GM23248 (cell line): ENCODE measurements at places on chromosomes 7 and 10.

DNA sequence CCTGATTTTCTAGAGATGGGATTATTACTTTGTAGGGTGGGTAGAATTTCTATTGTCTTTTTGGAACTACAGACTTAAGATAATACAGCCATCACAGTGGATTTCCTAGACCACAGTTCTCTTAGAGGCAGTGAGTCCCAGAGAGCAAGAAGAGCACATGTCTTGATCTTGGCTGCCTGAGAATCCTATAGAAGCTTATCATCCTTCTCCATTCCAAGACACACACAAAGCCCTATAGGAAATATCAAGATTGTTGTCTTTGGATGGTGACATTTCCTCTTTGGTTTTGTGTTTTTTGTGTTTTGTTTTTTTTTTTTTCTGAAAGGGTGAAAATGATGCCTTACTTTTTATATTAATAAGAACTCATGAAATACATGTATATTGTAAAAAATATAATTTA is 143.1 kb downstream of the AHR start:
- no peak overlapping the region for H3K27ac ChIP-seq
- no peaks in the 10 kb centered on the region for H3K36me3 ChIP-seq
- no peaks in the 10 kb centered on the region for H3K27me3 ChIP-seq
- peaks cover 6% of the 10 kb centered on the region for H3K4me1 ChIP-seq
- no peak for DNase-seq

GRCh38 chr7:137443616-137444015 is 100.1 kb upstream of the PTN start:
- H3K36me3 ChIP-seq = no peaks in the 10 kb centered on the region
- no peaks in the 10 kb centered on the region for H3K27me3 ChIP-seq
- no peak overlapping the region for H3K27ac ChIP-seq
- peaks cover 21% of the 10 kb centered on the region for H3K4me1 ChIP-seq
- DNase-seq = peak; percentile 66

DNA sequence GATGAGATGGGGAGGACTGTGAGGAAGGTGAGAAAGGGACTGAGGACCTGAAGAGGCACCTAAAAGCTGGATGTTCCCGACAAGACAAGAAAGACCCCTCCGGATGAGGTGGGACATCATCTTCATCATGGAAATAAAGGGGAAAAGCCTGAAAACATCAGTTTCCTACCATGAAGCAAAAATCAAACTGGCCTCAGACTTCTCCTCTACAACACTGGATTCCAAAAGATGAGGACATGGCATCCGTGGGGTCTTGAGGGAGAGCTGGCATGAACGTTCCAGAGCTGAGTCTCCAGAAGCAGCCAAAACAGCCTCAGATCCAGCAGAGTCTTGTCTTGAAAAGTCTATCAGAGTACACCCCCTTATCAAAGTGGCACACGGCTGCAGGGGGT is 44.5 kb downstream of the DIP2C start:
- H3K4me1 ChIP-seq = no peaks in the 10 kb centered on the region
- H3K36me3 ChIP-seq = no peaks in the 10 kb centered on the region; the same call in 1 of the 2 replicates
- H3K27ac ChIP-seq = no peak overlapping the region
- no peaks in the 10 kb centered on the region for H3K27me3 ChIP-seq
- no peak for DNase-seq

DNA sequence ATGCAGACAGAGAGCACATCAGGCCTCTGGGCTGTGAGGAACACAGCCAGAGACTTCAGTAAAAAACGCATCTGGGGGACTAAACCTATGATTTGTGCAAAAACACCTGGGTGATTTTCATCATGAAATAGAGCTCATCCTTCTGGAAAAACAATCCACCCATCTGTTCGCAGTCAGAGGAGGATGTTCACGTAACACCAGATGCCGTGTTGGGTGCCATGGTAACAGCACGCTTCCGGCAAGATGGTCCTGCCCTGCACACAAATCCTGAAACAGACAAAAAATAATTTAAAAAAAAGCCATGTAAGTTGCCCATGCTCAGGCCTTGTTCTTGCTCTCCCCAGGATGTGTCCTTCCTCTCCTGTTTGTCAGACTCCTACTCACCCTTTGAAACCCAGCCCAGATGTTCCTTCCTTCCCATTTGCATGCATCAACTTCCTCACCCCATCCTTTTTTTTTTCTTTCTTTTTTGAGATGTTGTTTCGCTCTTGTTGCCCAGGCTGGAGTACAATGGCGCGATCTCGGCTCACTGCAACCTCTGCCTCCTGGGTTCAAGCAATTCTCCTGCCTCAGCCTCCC is 28.3 kb upstream of the GNA12 start:
- no peak overlapping the region for H3K27ac ChIP-seq
- H3K36me3 ChIP-seq = no peaks in the 10 kb centered on the region
- H3K27me3 ChIP-seq = no peaks in the 10 kb centered on the region
- H3K4me1 ChIP-seq = no peaks in the 10 kb centered on the region

DNA sequence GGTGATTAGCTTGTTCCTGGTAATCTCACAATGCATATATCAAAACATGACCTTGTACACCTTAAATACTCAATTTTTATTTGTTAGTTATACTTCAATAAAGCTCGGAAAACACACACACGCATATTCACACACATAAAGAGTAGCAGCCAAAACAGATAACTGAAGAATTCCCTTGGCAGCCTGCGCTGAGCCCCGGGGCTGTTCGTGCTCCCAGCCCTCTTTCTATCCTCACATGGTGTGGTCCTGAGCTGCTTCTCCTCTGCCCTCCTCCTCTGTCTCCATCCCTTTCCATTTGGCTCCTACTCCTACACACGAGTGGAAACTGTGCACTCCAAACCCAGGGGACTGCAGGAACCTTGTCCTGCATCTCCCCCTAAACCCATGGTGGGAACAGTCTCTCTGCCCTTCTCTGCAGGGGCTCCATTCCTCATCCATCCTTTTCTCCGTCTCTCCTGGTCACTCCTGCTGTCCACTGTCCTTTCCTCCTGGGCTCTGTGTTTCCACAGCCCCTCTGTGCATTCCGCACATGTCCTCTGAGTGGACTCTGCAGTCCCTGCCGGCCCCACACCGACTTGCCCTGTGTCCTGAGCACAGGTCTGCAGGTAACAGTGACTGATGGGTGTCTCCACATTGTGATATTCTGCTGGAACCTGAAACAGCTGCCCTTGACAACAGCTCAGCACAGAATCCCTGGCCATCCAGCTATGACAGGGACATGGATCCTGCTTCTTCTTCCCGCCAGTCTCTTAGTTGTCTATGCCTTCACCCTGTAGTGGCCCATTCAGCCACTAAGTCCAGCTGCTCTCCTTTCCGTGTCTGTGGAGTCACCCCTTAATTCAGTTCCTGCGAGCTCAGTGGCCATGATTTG is 216.8 kb upstream of the ZNF32 start:
- no peak overlapping the region for H3K4me3 ChIP-seq
- no peaks in the 10 kb centered on the region for H3K27me3 ChIP-seq
- no peak for DNase-seq
- no peak overlapping the region for H3K27ac ChIP-seq
- peaks cover 64% of the 10 kb centered on the region for H3K4me1 ChIP-seq
- H3K36me3 ChIP-seq = no peaks in the 10 kb centered on the region

DNA sequence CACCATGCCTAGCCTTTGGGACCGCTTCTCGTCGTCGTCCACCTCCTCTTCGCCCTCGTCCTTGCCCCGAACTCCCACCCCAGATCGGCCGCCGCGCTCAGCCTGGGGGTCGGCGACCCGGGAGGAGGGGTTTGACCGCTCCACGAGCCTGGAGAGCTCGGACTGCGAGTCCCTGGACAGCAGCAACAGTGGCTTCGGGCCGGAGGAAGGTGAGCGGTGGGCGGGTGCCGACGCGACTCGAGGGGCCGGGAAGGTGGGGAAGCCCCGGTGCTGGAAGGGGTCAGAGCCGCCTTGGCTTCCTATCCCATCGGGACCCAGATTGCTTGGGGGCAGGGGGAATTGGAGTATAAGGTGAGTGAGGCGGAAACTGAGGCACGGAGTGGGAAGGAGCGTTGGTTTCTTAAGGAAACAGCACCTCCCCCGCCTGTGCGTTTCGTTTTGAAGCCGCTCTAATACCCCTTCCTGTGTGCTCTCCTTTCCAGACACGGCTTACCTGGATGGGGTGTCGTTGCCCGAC is 547 bp downstream of the DDIT4 start:
- peaks cover 15% of the 10 kb centered on the region for H3K36me3 ChIP-seq
- no peaks in the 10 kb centered on the region for H3K27me3 ChIP-seq
- DNase-seq = no peak

GRCh38 chr10:79028451-79029010 is 40.2 kb upstream of the ZMIZ1 start:
- no peaks in the 10 kb centered on the region for H3K36me3 ChIP-seq
- H3K4me1 ChIP-seq = no peaks in the 10 kb centered on the region
- no peak overlapping the region for H3K4me3 ChIP-seq
- H3K27me3 ChIP-seq = no peaks in the 10 kb centered on the region
- H3K27ac ChIP-seq = no peak overlapping the region

DNA sequence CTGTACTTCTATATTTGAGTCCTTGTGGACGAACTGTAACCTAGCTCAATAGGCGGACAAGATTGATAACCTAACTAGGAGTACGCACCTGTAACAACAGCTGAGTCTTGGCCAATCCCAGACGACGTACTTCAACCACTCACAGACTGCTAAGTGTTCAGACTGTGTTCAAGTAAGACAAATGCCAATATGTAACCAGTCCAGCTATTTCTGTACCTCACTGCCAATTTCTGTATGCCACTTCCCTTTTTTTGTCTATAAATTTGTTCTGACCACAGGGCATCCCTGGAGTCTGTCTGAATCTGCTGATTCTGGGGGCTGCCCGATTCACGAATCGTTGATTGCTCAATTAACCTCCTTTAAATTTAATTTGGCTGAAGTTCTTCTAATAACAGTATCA is 32.2 kb downstream of the HACD1 start:
- no peak for DNase-seq
- peaks cover 3% of the 10 kb centered on the region; the same call in 1 of the 2 replicates for H3K36me3 ChIP-seq
- H3K27me3 ChIP-seq = no peaks in the 10 kb centered on the region
- H3K4me3 ChIP-seq = no peak overlapping the region
- no peaks in the 10 kb centered on the region for H3K4me1 ChIP-seq
- H3K27ac ChIP-seq = no peak overlapping the region

DNA sequence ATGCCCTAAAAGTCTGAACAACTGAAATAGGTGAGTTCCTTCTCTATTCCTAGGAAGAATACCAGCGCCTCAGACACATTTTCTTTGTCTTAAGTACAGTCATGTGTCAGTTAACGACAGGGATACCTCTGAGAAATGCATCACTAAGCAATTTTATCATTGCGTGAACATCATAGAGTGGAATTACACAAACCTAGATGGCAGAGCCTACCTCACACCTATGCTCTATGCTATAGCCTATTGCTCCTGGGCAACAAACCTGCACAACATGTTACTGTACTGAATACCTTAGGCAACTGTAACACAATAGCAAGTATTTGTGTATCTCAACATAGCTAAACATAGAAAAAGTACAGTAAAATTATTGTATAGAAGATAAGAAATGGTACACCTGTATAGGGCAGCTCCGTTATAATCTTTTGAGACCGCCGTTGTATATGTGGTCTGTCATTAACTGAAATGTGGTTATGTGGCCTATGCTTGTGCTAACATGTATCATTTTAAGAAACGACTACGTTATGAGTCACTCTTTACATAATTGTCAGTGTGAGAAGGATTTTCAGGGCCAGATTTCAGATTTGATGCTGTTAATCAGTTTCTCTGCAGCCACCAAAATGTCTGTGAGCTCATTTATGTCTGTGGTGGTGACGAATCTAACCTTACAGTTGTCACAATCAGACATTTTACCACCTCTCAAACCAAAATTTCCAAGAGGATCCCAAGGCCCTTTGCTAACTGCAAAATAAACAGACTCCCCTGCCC is 66.1 kb upstream of the STK17A start:
- DNase-seq = no peak
- H3K27me3 ChIP-seq = no peaks in the 10 kb centered on the region
- no peak overlapping the region for H3K4me3 ChIP-seq
- H3K36me3 ChIP-seq = no peaks in the 10 kb centered on the region
- no peak overlapping the region for H3K27ac ChIP-seq
- peaks cover 5% of the 10 kb centered on the region for H3K4me1 ChIP-seq

- no peak overlapping the region for H3K4me3 ChIP-seq
- DNase-seq = no peak
- H3K27me3 ChIP-seq = no peaks in the 10 kb centered on the region
These were observed 48.6 kb downstream of the CUL1 start for GRCh38 chr7:148747274-148747673.

GRCh38 chr7:9488555-9488954 is 1055.1 kb downstream of the NXPH1 start:
- no peak overlapping the region for H3K27ac ChIP-seq
- peak; percentile 54 for DNase-seq
- H3K36me3 ChIP-seq = no peaks in the 10 kb centered on the region
- no peak overlapping the region for H3K4me3 ChIP-seq
- H3K27me3 ChIP-seq = no peaks in the 10 kb centered on the region
- peaks cover 4% of the 10 kb centered on the region for H3K4me1 ChIP-seq

DNA sequence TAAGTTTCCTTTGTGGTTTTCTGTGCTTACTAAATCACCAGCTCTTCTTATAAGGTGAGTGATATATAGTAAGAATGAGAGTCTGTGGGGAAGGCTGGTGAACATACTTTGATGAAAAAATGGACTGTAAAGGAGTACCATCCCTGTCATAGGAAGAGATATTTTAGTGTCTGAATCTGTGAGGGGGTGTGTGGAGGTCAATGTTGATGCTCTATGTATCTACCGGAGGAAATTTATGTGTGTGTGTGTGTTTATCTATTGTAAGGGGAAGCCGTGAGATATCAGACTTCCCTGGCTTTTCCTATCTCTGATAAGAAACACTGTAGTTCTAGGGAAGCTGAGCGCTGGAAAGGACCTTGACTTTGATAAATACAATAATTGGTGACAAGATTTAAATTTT is 179.0 kb downstream of the PCDH15 start:
- no peak overlapping the region for H3K4me3 ChIP-seq
- no peaks in the 10 kb centered on the region for H3K36me3 ChIP-seq
- H3K27me3 ChIP-seq = no peaks in the 10 kb centered on the region
- DNase-seq = no peak
- no peaks in the 10 kb centered on the region for H3K4me1 ChIP-seq
- H3K27ac ChIP-seq = no peak overlapping the region

GRCh38 chr10:116124777-116125176 is 148.2 kb downstream of the GFRA1 start:
- DNase-seq = no peak
- no peaks in the 10 kb centered on the region for H3K36me3 ChIP-seq
- H3K4me1 ChIP-seq = no peaks in the 10 kb centered on the region
- no peak overlapping the region for H3K4me3 ChIP-seq
- no peaks in the 10 kb centered on the region for H3K27me3 ChIP-seq

DNA sequence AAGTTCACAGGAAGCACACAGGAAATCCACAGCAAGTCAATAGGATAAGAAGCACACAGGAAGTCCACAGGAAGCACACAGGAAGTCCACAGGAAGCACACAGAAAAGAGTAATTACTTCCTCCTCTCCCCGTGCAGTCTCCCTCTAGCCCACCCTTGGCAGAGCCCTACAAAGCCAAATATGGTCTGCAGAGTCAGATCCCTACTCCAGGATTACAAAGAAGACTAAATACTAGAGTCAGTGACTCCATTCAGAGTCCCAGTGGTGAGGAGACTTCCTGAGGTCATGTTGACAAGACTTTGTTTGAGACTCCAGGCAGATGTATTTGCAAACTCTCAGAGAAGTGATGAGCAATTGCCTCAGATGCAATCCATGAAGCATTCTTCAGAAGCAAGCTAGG is 398.6 kb upstream of the AUTS2 start:
- no peaks in the 10 kb centered on the region for H3K36me3 ChIP-seq
- H3K27me3 ChIP-seq = no peaks in the 10 kb centered on the region
